ENCODE measurements at places on chromosomes 6 and 20.

DNA sequence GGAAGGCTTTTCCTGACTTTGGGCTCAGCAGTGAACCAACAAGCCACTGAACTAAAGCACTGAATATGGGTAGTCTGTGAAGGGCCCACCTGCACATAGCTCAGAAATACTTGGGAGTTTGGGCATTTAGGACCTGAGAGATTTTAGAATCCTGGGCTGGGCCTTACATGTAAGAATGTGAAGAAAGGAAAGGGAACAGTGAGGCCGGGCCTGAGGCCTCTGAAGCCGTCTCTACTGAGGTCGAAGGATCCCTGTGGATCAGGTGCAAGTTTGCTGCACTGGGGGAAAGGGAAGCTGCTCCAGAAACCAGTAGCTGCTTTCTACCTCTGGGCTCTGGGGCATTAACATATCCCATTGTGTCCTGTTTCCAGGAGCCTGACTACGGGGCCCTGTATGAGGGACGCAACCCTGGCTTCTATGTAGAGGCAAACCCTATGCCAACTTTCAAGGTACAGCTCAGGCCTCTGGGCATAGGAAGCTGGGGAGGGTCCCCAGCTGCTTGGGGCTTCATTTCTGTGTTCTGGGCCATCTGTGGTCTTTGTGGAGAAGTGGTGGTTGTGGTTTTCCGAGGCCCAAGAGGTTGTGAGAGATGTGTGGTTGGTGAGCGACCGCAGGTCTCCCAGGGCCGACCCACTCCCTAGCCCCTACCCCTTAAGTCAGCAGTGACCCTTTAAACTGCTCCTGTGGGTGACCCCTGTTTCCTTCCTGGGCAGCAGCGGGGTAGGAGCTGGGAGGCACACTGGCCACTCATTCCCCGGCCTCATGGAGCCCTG is 30.3 kb downstream of the PLCG1 start:
- DNase-seq = no peak

DNA sequence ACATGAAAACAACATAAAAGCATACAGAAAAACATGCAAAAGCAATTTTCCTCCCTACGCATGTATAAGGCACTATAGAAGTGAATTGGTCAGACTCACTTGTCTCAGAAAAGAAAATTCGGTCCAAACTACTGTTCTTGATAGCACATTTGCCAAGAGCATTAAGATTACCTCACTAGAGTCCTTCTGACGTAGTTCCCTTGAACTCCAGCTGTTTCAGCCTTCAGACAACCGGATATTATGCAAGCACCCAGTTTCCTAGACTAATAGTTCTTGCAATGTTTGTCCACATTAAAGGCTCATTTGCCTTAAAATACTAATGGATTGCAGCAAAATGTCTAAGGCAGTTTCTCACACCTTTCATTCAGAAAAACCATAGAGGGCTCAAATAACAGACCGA is 2.5 kb upstream of the CASS4 start:
- DNase-seq = no peak

DNA sequence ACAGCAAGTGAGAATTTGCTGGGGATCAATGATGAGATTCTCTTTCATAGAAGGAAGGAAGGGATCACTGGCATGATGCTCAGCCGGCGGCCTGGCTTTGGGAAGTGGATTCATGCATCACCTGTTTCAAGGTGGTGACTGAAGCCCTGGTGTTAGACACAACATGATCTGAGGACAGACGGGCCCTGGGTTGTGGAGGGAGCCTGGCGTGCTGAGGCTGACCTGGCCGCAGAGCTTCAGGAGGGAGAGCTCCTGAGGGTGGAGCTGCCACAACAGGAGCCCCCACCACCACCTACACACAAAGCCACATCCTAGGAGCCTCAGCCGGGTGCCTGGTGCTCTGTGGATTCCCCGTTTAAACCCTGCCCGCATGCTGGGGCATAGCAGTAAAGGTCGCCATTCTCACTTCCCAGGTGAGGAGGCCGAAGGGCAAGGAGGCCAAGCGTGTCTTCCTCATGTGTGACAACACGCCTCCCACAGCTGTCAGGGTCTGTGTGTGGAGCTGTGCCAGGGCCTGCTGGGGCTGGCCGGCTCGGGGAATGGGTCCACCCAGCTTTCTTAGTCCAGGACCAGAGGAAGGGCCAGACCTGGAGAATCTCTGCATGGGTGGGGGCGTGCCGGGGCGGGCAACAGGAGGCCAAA is 107.0 kb downstream of the ERMARD start:
- DNase-seq = no peak

DNA sequence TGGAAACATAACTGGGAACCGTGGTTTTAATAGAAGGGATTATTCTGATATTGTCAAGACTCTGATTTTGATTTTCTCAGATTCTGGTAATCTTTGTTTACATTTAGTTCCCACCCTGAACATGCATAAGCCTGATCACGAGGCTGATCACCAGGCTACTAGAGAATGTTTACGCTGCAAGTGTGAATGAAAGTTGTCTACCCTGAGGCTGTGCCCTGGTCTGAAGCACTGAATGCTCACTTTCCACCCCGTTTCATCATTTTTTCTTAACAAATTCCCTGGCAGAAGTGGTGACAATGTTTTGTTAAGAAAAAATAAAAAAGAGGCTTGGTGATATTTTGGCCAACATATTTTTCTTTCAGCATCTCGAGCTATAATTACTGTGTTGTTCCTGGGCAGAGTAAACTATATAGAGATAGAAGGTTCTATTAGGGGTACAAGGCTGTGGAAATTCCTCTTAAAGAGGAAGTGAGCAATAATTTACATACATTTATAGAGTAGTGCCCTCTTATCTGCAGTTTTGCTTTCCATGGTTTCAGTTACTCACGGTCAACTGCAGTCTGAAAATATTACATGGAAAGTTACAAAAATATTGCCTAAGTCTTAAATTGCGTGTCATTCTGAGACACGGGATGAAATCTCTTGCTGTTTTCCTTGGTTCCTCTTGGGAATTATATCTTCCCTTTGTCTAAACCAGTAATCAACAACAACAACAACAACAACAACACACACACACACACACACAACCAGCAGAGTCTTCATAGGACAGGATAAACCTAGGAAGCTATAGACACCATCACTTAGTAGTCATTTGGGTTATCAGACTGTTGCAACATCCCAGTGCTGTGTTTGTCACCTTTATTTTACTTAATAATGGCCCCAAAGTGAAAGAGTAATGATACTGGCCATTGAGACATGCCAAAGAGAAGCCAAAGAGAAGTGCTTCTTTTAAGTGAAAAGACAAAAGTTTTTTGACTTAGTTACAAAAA is 566.6 kb upstream of the CITED2 start:
- no peak for DNase-seq

DNA sequence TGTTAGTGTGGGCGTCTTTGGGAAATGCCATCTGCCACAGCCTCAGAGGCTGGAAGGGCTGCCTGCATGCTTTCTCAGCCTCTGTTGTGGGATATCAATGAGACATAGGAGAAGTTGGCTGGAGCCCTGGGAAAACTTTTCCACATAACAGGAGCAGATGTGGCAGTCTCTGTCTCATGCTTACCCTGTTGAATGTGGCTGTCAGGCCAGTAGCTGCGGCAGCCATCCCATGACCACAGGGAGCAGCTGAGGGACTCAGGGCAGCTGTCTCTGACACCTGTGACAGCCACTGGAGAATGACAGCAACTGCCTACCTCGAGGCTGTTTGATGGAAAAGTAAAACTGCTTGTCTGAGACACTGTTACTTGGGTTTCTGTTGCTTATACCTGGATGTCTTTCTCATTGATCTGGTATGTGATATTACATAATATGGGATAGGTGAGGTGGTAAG is 64.4 kb downstream of the TULP4 start:
- no peak for DNase-seq

GRCh38 chr6:85115876-85116275 is 334.0 kb upstream of the NT5E start:
- DNase-seq = no peak

DNA sequence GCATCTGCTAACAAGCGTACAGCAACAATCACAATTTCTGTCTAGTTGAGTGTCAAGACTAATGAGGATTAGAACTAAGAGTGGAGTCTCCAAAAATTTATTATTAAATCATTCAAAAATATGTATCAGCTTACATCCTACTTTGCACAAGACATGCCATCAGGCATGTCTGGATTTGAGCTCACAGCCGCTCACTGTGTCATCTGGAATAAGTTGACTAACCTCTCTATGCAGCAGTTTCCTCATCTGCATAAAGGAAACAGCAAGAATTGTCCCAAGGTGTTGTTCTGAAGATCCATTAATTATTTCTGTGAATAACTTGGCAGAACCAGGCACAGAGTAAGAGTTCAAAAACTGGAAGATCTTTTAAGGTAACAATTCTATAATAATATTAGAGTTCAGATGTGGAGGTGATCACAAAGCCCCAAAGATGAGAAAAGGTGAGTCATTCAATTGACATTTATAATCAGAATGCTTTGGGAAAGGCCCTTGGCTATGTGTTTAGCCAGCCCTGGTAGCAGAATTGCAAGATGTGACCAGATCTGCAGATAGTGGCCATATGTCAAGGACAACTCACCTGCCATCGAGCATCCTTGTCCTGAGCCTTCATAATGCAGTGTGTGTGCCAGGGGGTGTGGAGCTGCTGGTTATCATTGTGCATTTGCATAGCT is 264.0 kb downstream of the FOXA2 start:
- DNase-seq = no peak

DNA sequence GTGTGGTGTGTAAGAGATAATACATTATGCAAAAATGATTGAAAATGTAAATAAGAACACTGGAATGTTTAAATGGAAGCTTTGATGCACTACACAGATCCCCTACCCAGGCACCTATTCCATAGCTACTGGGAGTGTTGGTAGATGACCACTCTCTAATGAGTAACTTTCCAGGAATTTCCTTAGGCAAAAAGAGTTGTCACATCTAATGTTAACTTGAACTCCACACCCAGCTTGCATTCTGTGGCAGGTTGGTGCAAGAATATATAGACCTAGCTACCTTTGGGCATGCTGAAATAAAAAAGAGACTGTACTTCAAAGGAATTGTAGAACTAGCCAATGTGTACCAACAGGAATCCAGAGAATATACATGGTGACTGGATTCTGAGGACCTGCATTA is 1254.2 kb upstream of the EYS start:
- no peak for DNase-seq

DNA sequence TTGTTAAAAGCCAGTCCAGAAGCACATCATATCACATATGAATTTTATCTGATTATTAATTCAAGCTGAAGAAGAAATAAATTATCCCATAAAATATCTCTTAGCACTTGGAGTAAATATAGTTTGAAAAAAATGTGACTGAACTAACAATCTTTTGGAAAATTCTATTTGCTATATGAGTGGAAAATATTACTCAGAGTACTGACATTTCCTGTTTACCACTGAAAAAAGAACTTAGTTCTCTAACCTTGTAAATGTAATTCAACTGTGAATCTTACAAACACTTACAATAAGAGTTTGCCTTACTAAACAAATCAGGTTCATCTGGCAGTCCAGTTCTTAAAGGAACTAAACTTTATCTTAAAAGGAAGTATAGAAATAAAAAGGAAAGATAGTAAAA is 44.2 kb downstream of the MOXD1 start:
- no peak for DNase-seq

GRCh38 chr20:62979876-62980373 is 26.8 kb downstream of the BHLHE23 start:
- DNase-seq = no peak

GRCh38 chr6:33851959-33852358 is 48.2 kb upstream of the MLN start:
- DNase-seq = peak; percentile 29

DNA sequence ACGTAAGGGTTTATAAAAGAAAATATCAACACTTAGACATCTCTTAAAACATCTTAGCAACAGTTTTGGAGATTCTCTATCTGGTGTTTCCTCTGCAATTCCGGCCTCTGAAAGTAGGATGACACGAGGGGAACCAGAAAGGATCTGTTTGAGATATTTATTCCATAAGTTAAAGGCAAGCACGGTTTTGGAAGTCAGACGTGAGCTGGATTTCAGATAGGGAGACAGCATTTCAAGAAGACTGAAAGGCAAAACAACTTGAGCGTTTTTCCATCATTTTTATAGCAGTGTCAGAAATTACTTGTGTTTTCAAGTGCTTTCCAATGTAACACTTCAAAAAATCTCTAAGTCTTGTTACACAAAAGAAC is 52.9 kb upstream of the BTN3A2 start:
- DNase-seq = no peak

GRCh38 chr6:83976037-83976755 is 57.4 kb upstream of the MRAP2 start:
- no peak for DNase-seq

- no peak for DNase-seq
These were observed 119.1 kb downstream of the TENT5A start for GRCh38 chr6:81633391-81633790.

DNA sequence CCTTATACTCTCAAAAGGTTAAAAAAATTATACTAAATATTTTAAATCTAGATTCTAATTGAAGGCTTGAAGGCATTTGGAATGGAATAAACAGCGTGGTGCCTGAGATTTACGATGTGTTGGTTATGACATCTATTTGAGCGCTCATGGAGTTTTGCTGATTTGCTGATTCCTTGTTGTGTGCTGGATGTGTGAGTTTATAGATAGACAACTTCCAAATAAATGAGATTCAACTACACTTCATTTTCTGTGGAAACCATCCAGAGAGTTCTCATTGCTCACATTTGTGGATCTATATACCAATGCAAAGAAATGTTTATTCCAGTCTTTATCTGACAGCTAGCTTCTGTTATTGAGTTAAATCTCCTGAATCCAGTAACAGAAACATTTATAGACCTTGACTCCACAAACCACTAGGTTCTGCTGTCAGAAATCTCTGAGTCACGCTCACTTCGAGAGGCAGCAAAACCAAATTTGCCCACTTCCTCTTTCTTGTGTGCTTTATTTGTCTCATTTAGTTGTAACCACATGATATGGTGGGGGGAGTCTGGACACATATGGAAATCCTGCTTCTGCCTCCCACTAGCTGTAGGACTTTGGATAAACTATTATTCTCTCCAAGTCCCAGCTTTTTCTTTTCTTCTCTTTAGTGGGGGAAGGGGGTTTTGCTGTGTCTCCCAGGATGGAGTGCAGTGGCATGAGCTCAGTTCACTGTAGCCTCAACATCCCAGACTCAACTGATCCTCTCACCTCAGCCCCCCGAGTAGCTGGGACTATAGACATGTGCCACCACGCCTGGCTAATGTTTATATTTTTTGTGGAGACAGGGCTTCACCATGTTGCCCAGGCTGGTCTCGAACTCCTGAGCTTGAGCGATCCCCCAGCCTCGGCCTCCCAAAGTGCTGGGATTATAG is 54.5 kb downstream of the IPCEF1 start:
- no peak for DNase-seq

- DNase-seq = no peak
These were observed 1019.5 kb upstream of the CITED2 start for GRCh38 chr6:140393665-140394540.

- DNase-seq = no peak
These were observed 13.7 kb upstream of the SLC22A16 start for GRCh38 chr6:110490110-110490509.

Measured in HuH-7 (cell line).